ENCODE measurements at places on chromosomes 3 and 15.

- DNase-seq: no peak
Measured at GRCh38 chr15:58870451-58870850, 63.0 kb downstream of the SLTM start.

DNA sequence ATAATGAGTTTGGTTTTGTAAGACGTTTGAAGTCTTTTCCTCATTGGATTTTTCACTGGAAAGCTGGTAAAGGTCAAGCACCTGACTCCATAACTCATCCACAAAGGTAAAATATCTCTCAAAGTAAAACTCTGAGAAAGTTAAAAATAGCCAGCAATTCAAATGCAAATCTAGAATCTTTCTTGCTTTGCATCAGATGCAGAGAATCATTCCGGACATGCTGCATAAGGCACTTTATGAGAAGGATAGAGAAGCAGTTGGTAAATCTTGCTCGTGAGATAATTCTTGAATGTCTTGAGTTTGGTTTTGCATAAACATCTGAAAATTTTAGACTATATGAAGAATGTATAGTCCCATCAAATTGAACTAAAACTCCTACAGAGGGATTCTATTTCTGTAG is 9.1 kb downstream of the KCNMB2 start:
- DNase-seq: no peak

GRCh38 chr15:80482696-80483095 is 78.5 kb downstream of the ARNT2 start:
- no peak for DNase-seq

- DNase-seq: no peak
Measured at GRCh38 chr3:57805674-57806073, 49.6 kb downstream of the SLMAP start.

DNA sequence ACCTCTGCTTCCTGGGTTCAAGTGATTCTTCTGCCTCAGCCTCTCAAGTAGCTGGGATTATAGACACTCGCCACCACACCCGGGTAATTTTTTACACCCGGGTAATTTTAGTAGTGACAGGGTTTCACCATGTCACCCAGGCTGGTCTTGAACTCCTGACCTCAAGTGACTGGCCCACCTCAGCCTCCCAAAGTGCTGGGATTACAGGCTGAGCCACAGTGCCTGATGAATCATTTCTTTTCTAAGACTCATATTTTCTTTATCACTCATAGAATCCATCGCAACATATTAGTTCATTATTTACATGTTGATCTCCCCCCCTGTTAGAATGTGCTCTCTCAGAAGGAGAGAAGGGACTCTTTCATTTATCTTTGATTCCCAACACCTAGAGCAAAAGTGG is 109.5 kb upstream of the PTPRG start:
- DNase-seq: no peak

DNA sequence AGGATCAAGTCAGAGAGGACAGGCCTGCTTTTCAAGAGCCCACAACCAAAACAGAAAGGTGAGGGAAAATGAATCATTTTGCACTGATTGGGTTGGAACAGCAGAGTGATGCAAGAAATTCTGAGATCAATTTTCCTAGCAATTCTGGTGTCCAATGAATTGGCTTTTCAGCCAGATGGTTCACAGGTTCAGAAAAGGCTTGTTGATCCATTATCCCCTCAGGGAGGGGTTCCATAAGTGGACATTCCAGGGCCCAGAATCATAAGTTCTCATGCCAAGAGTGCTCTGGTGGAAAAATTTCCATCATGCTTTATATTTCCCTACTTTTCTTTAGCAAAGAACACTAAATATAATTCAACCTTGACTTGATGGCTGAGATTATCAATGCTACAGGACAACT is 16.2 kb downstream of the RBP2 start:
- DNase-seq: no peak

DNA sequence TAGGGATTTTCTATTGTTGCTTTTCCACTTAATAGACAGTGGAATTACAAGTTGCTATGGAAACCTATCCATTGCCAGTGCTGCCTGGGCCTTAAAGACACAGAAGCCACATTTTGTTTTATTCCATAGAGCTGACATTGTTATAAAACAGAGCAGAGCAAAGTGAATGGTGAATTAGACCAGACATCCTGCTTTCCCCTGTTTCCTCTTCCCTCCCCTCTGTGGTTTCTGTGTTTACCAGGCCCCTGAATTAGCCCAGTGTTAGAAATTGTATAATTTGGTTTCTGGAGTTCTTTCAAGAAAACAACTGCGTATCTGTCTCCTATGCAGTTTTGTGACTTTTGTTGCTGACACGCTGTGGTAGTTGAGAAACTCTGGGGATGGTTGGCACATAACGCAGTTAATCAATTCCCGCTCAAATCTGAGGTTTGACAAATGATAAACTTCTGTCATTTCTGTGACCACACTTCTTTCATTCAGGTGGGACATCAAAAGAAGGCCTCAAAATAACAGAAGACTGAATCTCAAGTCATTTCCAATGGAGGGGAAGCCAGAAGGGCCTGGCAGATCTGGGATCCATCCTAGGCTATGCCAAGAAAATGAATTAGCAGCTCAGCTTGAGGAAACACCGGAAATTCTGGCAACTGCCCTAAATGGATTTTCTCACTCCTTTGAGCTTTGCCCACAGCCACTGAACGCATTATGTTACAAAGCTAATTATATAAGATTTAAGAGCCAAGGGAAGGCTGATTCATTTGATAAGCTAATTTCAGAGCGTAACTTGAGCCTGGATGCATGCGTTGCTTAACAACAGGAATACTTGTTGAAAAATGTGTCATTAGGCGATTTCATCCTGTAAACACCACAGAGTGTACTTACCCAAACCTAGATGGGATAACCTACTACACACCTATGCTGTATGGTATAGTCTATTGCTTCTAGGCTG is 46.9 kb downstream of the NR1D2 start:
- peak; percentile 68 for DNase-seq

DNA sequence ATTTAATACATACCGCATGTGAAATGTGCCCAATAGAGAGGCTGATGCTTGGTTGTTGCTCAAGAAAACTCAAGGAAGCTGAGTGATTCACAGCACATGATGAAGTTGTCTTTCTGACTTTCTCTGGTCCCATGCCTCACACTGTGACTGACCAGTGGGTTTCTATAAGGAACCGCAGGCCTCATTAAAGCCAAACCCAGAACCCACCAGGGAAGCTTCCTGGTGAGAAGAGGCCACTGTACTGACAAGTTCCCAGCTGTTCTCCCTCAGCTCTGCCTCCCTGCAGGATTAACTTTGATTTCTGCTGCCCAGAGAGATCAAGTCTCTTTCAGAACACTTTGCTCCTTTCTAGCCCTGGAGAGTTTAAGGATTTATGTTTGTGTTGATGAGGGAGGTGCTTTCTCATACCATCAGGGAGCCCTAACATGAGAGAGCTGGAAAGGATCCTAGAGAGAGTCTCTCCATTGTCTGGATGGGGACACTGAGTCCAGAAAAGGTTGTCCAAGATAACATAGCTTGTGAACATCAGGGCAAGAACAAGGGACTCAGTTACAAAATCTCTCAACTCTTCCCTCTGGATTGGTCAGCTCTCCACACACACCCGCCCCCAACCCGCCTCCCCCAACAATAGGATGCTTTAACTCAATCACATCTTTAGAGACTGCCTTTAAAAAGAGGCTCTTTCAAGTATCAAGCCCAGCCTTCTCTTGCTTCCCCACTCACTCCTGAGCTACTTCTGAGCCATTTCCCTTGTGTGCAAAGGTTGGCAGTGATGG is 303.2 kb upstream of the TLE3 start:
- DNase-seq: no peak

DNA sequence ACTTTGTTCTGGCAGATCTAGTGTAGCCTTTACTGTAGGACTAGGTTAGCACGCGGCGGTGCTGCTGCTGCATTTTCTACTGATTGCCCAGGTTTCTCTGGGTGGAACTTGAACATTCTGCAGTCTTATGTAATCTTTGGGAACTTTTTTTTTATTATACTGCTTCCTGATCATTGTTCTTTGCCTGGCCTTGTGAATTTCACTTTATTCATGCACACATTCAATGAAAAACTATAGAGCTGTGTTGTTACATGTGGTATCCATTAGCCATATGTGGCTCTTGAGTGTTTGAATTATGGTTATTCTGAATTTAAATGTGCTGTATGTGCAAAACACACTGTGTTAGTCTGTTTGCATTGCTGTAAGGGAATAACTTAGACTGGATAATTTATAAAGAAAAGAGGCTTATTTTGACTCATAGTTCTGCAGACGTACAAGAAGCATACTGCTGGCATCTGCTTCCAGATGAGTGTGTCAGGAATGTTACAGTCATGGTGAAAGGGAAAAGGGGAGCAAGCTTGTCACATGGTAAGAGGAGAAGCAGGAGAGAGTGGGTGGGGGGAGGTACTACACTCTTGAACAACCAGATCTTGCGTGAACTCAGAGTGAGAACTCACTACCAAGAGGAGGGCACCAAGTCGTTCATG is 26.5 kb downstream of the MEF2A start:
- DNase-seq: no peak

GRCh38 chr3:126679831-126680666 is 24.0 kb upstream of the CHCHD6 start:
- no peak for DNase-seq

DNA sequence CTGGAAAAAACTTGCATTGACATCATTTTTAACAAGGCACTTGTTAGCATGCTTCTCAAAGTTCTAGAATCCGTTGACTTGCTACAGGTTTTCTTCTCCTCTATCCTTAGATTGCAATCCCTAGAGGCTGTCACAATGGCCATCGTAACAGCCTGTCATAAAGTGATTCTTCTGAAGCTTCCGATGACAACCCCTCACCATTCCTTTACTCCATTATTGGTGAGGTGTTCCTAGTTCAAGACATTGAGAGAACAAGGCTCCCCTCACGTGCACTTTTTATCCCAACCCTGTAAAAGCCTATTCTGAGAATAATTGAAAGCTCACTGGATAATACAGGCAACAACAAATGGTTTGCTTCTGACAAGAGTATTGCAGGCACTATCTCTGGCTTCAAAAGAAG is 131.4 kb downstream of the ROBO1 start:
- no peak for DNase-seq

GRCh38 chr3:115380883-115381572 is 233.9 kb upstream of the ZBTB20 start:
- DNase-seq: no peak

DNA sequence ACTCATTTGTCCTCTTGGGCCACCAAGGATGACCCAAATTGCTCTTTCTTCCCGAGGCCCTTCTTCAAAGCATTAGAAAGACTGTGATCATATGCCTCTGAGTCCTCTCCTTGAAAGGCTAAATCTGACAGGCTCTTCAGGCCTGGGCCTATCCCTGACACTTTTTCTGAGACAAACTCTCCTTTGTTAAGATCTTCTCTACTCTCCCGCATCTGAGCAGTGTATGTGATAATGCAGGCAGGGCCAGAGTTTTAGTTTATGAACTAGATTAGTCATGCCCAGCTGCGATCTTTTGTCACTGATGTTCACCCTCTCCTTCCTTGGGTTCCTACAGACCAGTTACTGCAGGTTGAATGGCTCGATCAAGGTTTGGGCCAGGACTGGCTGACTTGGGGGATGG is 39.2 kb downstream of the MASP1 start:
- no peak for DNase-seq

- no peak for DNase-seq
Measured at GRCh38 chr15:66065325-66065724, 188.2 kb downstream of the MEGF11 start.

DNA sequence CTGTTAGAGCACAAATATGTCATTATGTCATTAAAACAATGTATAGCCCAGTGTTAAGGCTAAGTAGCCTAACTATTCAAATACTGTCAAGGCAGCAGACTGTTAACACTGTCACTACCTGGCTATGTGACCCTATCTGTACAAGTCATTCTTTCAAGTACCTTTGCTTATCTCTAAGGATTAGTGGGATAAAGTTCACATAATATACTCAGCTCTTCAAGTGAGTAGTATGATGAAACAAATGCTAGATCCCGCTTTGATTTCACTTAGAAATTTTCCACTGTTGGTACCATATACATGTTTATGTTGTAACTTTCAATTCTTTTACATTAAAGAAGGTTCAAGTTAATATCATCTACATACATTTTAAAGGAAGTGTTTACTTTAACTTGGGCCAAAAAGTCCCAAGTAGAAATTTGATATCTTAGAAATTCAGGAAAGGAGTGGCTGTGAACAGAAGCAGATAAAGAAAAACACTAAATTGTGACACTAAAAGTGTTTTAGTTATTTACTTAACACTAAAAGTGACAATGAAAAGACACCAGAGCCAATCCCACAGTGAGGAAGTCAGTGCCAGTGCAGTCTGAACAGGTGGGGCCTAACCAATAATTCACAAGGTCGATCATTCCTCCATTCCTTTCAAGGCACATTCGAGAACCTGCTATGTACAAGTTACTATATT is 4.8 kb upstream of the RFX7 start:
- no peak for DNase-seq

DNA sequence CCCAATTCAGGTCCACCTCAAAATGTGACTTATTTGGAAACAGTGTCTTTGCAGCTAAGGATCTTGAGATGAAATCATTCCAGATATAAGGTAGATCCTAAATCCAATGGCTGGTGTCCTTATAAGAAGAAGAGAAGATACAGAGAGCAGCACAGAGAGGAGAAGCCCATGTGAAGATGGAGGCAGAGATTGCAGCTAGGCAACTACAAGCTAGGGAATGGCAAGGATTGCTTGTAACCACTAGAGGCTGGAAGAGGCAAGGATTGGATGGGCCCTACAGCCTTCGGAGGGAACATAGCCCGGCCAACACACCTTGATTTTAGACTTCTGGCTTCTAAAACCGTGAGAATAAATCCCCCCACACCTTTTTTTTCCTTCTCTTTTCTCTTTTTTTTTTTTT is 38.5 kb downstream of the SYN2 start:
- no peak for DNase-seq

DNA sequence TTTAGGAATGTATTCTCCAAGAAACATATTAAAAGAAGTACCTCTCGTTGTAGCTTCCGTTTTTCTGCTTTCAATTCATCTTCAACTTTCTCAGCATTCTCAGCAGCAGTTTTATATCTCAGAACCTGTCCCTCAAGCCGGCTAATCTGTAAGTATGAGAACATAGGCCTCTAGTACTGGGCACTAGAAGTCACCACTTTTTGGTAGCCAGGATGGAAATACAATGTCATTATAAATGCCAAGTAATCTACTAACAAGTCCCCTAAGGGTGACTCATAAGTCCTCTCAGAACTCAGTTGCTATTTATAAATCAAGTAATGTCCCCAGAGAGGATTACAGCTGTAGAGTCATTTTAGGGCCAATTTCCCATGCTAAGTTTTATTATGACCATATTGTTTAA is 61.1 kb downstream of the MLH1 start:
- DNase-seq: peak; percentile 0

- no peak for DNase-seq
Measured at GRCh38 chr3:172201136-172201869, 161.9 kb downstream of the FNDC3B start.

- DNase-seq: no peak
Measured at GRCh38 chr3:12369598-12369997, 80.7 kb downstream of the PPARG start.
